Endothelial cell (in vitro differentiated cells): ENCODE measurements at places on chromosomes 16 and 17. TPM values are rescaled to one million over a fixed set of nuclear protein-coding genes. Genes with fewer than 3 reads are reported as not detected.

DNA sequence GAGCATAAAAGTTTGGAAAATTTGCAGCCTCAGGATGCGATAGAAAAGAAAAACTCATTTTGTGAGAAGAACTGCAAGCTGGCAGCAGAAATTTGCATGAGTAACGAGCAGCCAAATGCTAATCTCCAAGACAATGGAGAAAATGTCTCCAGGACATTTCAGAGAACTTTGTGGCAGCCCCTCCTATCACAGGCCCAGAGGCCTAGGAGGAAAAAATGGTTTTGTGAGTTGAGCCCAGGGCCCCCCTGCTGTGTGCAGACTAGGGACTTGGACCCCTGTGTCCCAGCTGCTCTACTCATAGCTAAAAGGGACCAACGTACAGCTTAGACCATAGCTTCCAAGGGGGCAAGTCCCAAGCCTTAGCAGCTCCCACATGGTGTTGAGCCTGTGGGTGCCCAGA is 34.3 kb downstream of the APPBP2 start:
- peaks cover 6% of the 10 kb centered on the region for H3K27me3 ChIP-seq
- no peak for DNase-seq
- H3K36me3 ChIP-seq, result peaks cover 86% of the 10 kb centered on the region
- no peaks in the 10 kb centered on the region for H3K4me1 ChIP-seq
- no peak overlapping the region for H3K27ac ChIP-seq
- H3K4me3 ChIP-seq, result peak overlapping the region; percentile 25

DNA sequence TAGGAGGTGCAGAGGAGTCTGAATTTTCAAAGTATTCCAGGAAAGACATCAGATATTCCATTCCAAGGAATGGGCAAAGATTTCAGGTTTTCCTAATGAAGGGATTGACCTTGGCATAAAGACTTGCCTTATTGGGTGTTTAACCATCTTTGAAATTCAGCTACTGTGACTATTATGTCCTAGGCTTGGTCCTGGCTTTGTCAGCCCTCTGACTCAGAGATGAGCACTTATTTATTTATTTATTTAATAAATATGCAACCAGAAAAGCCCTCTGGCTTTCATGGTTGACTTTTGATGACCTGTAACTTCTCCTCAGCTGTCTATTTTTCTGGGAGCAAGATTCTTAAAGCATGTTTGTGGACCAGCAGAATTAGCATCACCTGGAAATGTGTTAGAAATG is 455.1 kb downstream of the KIF2B start:
- H3K4me3 ChIP-seq, result no peak overlapping the region
- peaks cover 2% of the 10 kb centered on the region for H3K4me1 ChIP-seq
- no peaks in the 10 kb centered on the region for H3K36me3 ChIP-seq
- no peak overlapping the region for H3K27ac ChIP-seq

- H3K27ac ChIP-seq, result peak overlapping the region; percentile 93
- peaks cover 3% of the 10 kb centered on the region for H3K27me3 ChIP-seq
- peaks cover 35% of the 10 kb centered on the region for H3K4me1 ChIP-seq
These were observed 351.7 kb downstream of the FOXL1 start for GRCh38 chr16:86930001-86930400.

DNA sequence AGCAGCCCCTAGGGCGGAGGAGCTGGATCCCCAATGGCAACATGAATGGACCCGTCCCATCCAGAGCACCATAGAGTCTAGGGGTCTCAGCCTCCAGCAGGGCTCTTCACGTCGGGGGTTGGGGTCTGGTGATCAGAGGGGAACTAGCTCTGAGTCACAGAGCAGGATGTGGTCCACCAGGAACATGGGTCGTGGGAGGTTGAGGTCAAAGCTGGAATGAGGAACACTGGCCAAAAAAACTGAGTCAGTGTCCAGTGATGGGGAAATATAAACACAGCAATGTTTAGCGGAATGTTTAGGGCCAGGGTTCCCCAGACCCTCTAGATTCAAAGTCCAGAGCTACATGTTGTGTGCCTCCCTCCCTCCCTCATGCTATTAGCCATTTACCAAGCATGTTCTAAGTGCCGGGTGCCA is 79.1 kb upstream of the C16orf82 start:
- no peak for DNase-seq
- peaks cover 6% of the 10 kb centered on the region for H3K36me3 ChIP-seq
- H3K4me3 ChIP-seq, result no peak overlapping the region
- H3K27ac ChIP-seq, result no peak overlapping the region

- H3K4me1 ChIP-seq, result peaks cover 15% of the 10 kb centered on the region
- peaks cover 33% of the 10 kb centered on the region for H3K36me3 ChIP-seq
- H3K27ac ChIP-seq, result no peak overlapping the region
- peak overlapping the region; percentile 93 for H3K4me3 ChIP-seq
- DNase-seq, result no peak
These were observed 1.1 kb downstream of the KIF1C start for GRCh38 chr17:4998732-4999429.

GRCh38 chr16:74320707-74321106 is 24.1 kb downstream of the PSMD7 start:
- H3K27ac ChIP-seq, result no peak overlapping the region
- H3K36me3 ChIP-seq, result peaks cover 6% of the 10 kb centered on the region
- H3K27me3 ChIP-seq, result peaks cover 2% of the 10 kb centered on the region
- DNase-seq, result no peak
- H3K4me1 ChIP-seq, result peaks cover 7% of the 10 kb centered on the region

DNA sequence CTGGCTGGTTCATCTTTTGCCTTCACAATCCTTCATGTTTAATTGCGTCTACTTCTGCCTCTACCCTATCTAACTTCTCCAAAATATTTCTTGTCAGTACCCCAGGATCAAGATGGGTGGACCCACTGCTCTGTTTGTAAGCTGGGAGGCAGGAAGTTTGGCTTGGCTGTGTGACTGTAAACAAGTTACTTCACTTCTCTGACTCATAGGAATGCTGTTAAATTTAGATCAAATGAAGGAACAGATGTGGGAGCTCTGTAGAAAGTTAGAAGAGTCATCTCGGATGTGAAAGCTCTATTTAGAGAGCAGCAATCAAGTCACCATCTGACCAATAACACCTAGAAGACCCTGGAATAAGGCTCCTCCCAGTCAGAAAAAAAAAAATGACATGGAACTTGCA is 55.2 kb upstream of the MRTFB start:
- H3K27ac ChIP-seq, result no peak overlapping the region
- peaks cover 7% of the 10 kb centered on the region for H3K4me1 ChIP-seq
- DNase-seq, result no peak
- H3K4me3 ChIP-seq, result no peak overlapping the region
- no peaks in the 10 kb centered on the region for H3K36me3 ChIP-seq

DNA sequence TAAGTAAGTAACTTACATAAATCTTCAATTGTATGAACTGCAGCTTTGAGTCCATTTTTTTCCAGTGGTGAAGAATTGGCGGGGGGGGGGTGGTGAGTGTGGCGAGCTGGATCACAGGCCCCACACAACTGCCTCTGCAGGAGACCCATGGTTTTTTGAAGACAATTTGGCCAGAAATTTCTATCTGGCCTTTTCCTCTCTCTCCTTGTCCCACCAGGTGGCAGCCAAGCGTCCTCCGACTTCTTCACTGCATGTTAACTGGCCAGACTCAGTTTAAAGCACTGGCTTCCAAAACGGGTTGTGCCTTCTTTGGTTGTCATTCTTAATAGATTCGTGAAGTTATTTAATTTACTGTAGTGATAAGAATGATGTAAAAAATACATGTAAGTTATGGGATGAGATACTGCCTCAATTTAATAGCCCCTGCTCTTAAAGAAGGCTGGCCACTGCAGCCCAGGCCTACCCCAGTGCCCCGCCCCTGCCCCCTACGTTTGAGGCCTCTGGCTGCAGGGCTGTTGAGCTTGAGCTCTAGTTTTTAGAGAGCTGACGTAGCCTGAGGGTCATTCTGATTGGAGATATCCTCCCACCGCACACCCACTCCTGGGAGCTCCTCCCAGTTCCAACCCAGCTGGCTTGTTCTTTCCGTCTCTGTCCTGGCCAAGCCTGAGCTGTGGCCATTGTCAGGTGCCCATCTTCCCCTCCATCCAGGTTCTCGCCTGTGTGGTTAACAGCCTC is 36.4 kb downstream of the AKAP1 start:
- peaks cover 14% of the 10 kb centered on the region for H3K36me3 ChIP-seq
- no peak overlapping the region for H3K4me3 ChIP-seq
- H3K27ac ChIP-seq, result no peak overlapping the region

DNA sequence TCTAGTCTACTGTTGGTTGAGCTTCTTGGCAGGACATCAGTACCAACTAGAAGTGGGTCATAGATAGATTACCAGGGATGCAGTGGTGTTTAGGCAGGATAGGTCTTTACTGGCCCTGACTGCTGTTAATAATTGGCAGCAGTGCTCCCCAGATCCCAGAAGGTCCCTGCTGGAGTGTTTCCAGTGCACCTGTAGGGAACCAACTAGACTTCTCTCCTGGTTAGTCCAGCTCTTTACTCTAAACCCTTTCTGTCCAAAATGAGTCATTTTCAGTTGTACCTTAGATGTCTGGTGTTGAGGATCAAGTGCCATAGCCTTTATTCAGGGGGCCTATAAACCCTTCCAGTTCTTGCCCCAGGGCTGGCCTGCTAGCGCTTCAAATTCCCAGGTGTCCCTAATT is 8.7 kb downstream of the POLR2C start:
- H3K36me3 ChIP-seq, result peaks cover 34% of the 10 kb centered on the region
- H3K4me1 ChIP-seq, result peaks cover 17% of the 10 kb centered on the region
- no peak for DNase-seq
- peaks cover 4% of the 10 kb centered on the region for H3K27me3 ChIP-seq

DNA sequence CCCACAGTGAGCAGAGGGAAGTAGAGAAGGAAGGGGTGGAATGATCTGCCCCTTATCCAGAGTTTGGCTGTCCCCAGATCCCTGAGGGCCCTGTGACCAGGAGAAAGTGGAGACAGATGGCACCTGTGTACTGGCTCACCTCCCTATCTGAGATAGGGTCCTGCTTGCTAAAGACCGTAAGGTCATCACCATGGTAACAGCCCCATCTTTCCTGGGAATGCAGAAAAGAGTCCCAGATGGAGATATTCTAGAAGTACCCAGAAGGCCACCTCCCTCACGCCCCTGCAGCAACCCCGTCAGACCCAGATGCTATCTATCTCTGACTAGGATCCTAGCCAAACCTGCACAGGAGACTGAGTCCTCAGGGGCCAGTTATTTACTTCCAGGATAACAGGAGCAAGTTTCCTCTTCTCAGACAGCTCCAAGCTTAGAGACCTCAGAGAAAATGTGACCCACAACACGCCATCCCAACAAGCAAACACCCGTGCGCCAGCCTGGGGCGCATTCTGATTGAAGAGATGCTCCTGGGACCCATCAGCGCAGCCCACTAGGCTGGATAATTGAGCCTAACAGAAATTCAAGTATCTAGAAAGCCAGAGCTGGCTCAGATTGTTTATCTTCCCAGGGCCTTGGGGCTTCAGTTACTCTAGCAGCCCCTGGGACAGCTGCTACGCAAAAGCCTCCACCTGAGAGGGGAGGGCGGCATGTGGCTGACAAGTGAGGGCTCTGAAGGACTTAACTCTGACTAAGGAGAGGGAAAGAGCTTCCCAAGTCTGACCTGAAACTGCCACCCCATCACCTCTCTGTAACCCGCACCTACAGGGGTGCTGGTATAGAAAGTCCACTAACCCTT is 1.9 kb downstream of the ORMDL3 start:
- H3K4me1 ChIP-seq, result peaks cover 39% of the 10 kb centered on the region
- H3K27ac ChIP-seq, result no peak overlapping the region
- H3K4me3 ChIP-seq, result peak overlapping the region; percentile 94
- H3K36me3 ChIP-seq, result peaks cover 16% of the 10 kb centered on the region
- DNase-seq, result no peak

GRCh38 chr17:4895657-4896331 is 3.5 kb upstream of the C17orf107 start:
- H3K4me1 ChIP-seq, result peaks cover 10% of the 10 kb centered on the region
- H3K27me3 ChIP-seq, result peaks cover 23% of the 10 kb centered on the region
- H3K27ac ChIP-seq, result no peak overlapping the region
- H3K4me3 ChIP-seq, result no peak overlapping the region
- H3K36me3 ChIP-seq, result peaks cover 25% of the 10 kb centered on the region

DNA sequence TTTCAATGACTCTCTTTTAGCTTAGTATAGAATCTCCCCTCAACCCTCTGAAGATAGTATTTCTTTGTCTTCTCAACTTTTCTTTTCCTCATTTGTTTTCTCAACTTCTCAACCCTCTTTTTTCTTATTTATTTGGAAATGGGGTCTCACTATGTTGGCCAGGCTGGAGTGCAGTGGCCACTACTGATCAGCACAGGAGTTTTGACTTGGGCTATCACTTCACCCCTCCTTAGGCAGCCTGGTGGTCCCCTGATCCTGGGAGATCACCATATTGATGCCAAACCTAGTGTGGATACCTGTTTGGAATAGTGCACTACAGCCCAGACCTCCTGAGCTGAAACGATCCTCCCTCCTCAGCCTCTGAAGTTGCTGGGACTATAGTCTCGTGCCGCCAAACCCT is 79.8 kb downstream of the PITPNC1 start:
- H3K4me1 ChIP-seq, result peaks cover 6% of the 10 kb centered on the region
- no peak for DNase-seq
- no peak overlapping the region for H3K4me3 ChIP-seq

DNA sequence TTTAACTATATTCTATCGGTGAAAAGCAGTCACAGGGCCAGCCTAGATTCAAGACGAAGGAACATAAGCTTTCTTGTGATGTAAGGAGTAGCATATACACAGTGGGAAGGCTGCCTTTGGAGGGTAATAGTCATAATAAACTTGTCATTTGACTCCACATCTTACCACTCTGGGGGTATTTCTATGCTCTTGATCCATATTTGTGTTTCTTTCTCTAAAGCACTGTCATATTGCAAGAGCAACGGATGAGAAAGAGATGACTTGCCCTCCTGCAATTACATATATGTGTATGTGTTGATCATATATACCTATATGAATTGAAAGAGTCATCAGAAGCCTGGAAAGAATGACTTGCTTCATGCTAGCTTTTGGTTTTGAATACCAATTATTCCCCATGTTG is 225.4 kb upstream of the HS3ST3A1 start:
- H3K4me3 ChIP-seq, result no peak overlapping the region
- H3K36me3 ChIP-seq, result no peaks in the 10 kb centered on the region
- no peak overlapping the region for H3K27ac ChIP-seq
- H3K4me1 ChIP-seq, result no peaks in the 10 kb centered on the region
- no peaks in the 10 kb centered on the region for H3K27me3 ChIP-seq
- DNase-seq, result no peak

GRCh38 chr17:82938873-82939620 is 99.2 kb upstream of the ZNF750 start:
- peak overlapping the region; percentile 72 for H3K4me3 ChIP-seq
- H3K4me1 ChIP-seq, result no peaks in the 10 kb centered on the region
- no peak for DNase-seq

- H3K4me3 ChIP-seq, result no peak overlapping the region
- H3K27me3 ChIP-seq, result peaks cover 1% of the 10 kb centered on the region
- peaks cover 55% of the 10 kb centered on the region for H3K36me3 ChIP-seq
- H3K27ac ChIP-seq, result no peak overlapping the region
- H3K4me1 ChIP-seq, result no peaks in the 10 kb centered on the region
These were observed 30.0 kb downstream of the APPBP2 start for GRCh38 chr17:60496041-60496440.

GRCh38 chr17:80970044-80970761 is 21.4 kb upstream of the CHMP6 start:
- no peaks in the 10 kb centered on the region for H3K4me1 ChIP-seq
- no peak overlapping the region for H3K4me3 ChIP-seq
- peaks cover 4% of the 10 kb centered on the region for H3K36me3 ChIP-seq
- no peak for DNase-seq

PRR35 gene
- total RNA-seq, result not detected

DNASE1 gene
- 33.9 TPM for total RNA-seq

TEX14 gene
- 0.21 TPM for total RNA-seq

IST1 gene
- 247 TPM for total RNA-seq

PDF gene
- total RNA-seq, result 11.4 TPM

EVPLL gene
- total RNA-seq, result not detected

ABCA9 gene
- 0.23 TPM for total RNA-seq

THAP11 gene
- 29.6 TPM for total RNA-seq

TBC1D3K gene
- not detected for total RNA-seq

SPECC1 gene
- 65.7 TPM for total RNA-seq
